ENCODE measurements at places on chromosomes 11 and 22.

- DNase-seq, result no peak
Observed at GRCh38 chr22:45784357-45785277, 113.0 kb downstream of the ATXN10 start.

DNA sequence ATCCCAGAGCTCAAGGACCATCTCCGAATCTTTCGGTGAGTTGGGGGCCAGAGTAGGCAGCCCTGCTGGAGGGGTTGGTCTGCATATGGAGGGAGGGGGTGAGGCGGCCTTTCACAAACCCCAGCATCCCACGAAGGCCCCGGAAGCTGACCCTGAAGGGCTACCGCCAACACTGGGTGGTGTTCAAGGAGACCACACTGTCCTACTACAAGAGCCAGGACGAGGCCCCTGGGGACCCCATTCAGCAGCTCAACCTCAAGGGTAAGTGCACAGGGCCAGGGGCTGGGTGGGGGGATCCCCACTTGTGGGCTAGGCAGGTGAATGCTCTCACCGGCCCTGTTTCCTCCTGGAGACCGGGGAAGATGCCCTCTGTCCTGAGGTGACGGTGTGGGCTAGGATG is 6.2 kb downstream of the TRPT1 start:
- no peak for DNase-seq

DNA sequence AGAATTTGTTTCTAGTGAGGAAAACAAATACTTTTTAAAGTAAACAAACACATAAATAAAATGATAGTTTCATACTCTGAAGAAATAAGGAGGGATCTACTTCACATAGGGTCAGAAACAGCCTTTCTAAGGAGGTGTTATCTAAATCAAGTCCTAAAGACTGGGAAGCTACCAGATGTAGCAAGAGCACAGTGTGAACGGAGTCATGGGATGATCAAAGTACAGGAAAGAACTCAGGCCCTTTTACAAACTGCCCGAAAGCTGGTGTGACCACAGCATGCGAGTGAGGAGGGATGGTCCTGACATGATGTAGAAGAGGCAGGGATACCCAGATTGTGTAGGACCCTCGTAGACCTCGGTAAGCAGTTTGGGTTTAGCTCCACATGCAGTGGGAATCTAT is 102.8 kb downstream of the ARHGAP32 start:
- no peak for DNase-seq

GRCh38 chr11:2237457-2238238 is 32.7 kb downstream of the ASCL2 start:
- no peak for DNase-seq

DNA sequence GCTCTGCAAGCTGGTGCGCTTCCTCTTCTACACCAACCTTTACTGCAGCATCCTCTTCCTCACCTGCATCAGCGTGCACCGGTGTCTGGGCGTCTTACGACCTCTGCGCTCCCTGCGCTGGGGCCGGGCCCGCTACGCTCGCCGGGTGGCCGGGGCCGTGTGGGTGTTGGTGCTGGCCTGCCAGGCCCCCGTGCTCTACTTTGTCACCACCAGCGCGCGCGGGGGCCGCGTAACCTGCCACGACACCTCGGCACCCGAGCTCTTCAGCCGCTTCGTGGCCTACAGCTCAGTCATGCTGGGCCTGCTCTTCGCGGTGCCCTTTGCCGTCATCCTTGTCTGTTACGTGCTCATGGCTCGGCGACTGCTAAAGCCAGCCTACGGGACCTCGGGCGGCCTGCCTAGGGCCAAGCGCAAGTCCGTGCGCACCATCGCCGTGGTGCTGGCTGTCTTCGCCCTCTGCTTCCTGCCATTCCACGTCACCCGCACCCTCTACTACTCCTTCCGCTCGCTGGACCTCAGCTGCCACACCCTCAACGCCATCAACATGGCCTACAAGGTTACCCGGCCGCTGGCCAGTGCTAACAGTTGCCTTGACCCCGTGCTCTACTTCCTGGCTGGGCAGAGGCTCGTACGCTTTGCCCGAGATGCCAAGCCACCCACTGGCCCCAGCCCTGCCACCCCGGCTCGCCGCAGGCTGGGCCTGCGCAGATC is 16.5 kb downstream of the P2RY2 start:
- DNase-seq, result no peak

- peak; percentile 80 for DNase-seq
Observed at GRCh38 chr11:128884703-128885338, 6.3 kb upstream of the KCNJ5 start.

GRCh38 chr11:46127150-46127638 is 5.9 kb upstream of the PHF21A start:
- peak; percentile 96 for DNase-seq

DNA sequence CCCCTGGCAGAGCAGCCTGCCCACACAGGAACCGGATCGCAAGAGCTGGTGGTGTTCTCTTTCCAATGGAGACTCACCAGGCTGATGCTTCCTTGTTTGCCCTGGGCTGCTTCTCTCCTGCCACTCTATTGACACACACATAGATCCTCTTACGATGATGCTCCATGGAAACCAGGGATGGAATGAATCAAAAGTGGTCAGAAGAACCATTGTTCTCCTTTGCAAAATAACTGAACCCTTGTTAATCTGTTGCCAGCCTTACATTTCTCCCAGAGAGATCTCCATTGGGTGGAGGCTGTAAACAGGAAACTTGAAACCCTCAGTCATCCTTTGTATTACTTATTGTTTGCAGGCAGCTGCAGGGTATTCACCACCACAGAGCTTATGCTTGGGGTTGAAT is 24.6 kb upstream of the LDLRAD3 start:
- DNase-seq, result no peak

GRCh38 chr22:17907748-17908051 is 116.7 kb downstream of the MICAL3 start:
- no peak for DNase-seq

GRCh38 chr11:59437770-59438169 is 1.5 kb downstream of the OR5A1 start:
- no peak for DNase-seq

GRCh38 chr11:41003339-41004282 is 455.8 kb downstream of the LRRC4C start:
- no peak for DNase-seq

- DNase-seq, result no peak
Observed at GRCh38 chr11:83715927-83716535, 429.9 kb upstream of the CCDC90B start.

Measured in hematopoietic multipotent progenitor cell treated with erythropoietin and hydrocortisone succinate and interleukin-3 and kit ligand, for 4 days (in vitro differentiated cells).